ENCODE measurements at places on chromosomes 4 and X. TPM values are rescaled to one million over a fixed set of nuclear protein-coding genes. Genes with fewer than 3 reads are reported as not detected.
A peak's percentile ranks its signal among the peaks of the same experiment; 100 is the strongest.

GRCh38 chr4:128279624-128280225 lies 7.9 kb downstream of the PGRMC2 start:
- no peak for DNase-seq

MED12 gene
- 42.0 TPM for total RNA-seq

DNA sequence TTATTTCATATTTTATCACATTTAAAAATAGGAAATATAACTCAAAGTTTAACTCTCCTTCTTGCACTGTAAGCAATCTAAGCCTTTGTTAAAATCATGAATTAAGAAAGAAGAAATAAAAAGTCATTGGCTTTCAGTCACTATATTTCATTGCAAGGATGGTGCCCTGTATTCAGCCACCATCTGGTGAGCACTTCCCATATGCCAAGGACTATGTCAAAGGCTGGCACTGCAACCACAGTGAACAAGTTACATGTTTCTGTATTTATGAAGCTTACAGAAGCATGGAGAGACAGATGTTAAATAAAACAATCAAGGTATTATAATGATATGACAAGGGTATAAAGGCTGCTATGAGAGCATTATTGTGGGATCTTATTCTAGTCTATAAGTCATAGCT lies 68.6 kb downstream of the PRKG2 start:
- DNase-seq = no peak

GRCh38 chrX:55716937-55717336 lies 612 bp upstream of the RRAGB start:
- DNase-seq = no peak

- DNase-seq = no peak
Observed at GRCh38 chr4:107815158-107815557, 9.6 kb upstream of the SGMS2 start.

GRCh38 chr4:70651864-70652506 lies 14.3 kb downstream of the JCHAIN start:
- peak; percentile 30 for DNase-seq

DNA sequence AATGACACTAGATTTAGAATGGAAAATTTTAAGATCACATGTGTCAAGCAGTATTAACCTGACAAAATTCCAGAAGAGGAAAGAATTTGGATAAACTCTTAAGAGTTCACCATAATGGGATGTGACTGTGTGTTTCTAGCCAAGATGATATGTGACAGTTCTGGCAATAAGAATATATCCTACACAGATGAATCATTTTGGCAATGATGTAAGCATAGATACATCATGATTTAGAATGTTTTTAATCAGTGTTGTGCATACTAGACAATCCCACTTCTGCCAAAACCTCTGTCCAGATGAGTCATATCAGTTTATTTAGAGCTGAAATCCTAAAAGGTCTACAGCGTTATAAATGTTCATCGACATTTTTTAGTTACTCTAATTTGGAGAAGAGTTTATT lies 48.8 kb downstream of the PTCHD1 start:
- no peak for DNase-seq

GRCh38 chr4:29581457-29581856 lies 1138.7 kb upstream of the PCDH7 start:
- no peak for DNase-seq

- no peak for DNase-seq
Observed at GRCh38 chrX:154784149-154784995, 20.9 kb downstream of the MPP1 start.

ARX gene
- 0.15 TPM for total RNA-seq

- DNase-seq = no peak
Observed at GRCh38 chr4:81898862-81899504, 427.3 kb upstream of the RASGEF1B start.

MTNR1A gene
- 0.23 TPM for total RNA-seq

DNA sequence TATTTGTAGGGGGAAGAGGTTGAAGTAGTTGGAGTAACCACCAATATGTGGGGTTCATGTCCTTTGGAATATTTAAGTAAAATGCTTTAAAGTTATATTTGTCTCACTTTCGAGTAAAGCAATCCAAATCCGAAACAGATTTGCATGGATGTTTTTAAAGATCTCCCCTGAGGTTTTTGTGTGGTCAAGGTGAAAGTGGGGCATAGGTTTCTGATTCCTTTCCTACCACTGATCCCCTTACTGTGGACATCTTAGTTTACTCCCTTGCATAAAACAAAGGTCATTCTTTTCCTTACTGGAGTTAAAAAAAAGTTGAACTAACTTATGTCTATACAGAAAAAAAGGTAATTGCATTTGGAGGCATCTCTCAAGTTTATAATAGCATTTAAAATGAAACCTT lies 71.9 kb upstream of the PHOX2B start:
- DNase-seq = no peak

DNA sequence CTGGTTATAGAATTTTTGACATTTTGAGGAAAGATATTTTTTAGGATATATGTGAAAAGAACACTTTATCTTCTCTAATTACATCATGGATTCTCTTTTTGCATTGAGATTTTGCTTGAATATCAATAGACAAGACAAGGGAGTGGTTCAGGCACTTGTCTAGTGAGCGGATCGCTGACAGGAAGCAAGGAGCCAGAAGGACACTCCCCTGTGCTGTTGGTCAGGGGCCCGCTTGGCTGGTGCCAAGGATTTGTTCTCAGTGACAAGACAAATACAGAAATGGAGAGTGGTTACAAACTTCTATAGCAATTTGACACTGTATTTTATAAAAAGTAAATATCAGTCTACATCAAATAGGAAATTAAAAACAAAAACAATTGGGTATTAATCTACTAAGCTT lies 60.0 kb downstream of the SLC9B1 start:
- DNase-seq = no peak

STIM2 gene
- total RNA-seq = 23.9 TPM

DNA sequence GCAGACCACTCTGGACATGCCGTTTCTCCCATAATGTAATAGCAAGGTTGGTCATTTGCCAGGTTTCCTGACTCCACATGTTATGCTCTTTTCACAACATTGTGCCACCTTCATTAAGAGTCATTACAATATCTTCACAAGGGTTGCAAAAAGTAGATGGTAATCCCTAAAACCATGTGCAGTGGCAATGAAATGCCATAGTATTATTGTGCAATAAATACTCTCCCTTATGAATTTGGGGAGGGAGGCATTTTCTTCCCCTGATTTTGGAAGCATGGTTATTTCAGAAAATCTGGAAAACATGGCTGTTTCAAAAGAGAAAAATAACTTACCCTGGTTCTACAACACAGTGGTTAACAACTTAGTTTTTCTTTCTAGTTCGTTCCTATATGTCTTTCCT lies 75.1 kb downstream of the BLTP1 start:
- no peak for DNase-seq

DNA sequence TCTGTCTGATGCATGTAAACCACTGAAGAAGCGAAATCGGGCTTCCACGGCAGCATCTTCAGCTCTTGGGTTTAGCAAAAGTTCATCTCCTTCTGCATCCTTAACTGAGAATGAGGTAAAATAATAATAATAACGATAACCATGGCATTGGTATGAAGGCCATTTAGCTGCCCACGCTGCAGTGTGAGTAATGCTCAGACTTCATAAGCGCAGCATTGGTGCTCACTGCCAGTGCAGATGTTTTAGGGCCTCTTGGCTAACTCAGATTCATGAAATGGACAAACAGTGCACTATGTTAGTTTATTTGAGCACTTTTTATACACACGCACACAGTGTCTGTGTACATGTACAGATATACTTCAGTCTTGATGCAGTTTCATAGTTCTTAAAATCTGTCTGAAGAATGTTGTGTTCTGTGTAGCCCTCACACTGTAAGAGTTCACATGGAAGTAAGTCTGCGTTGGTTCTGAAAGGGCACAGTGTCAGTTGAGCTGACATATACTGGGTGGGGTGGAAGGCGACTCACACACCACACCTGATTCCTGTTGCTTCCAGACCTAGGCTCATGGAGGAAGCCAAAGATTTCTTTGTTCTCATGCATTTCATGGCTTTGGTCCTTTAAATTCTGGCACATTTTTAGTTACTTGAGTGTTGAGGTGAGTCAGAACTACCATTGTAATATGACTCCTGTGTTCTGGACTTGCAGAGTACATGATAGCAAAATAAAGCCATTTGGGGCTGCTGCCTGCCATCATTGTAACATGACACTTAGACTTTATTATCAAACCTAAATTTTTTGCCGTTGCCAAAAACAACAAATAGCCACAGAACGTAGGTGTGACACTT lies 68.7 kb downstream of the NSD2 start:
- no peak for DNase-seq

GRPR gene
- total RNA-seq = not detected

DNA sequence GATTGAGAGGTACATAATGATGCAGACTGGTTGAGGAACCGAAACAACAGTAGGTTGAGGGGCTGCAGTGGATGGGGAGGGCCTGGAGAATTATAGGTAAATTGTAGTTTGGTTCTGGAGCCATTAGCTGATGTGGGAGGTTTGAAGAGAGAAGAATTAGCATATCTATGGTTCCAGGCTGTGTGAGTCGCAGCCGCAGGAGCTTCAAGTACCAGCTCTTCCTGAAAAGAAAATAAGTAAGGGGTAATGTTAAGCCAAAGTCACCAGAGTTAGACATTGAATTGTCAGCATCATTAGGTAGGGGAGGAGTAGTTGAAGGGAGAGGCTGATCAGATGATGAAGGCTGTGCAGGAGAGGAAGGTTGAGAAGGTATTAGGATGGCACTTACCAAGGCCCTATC lies 29.5 kb downstream of the PF4 start:
- no peak for DNase-seq

GRCh38 chrX:100447655-100448397 lies 37.8 kb upstream of the PCDH19 start:
- peak; percentile 22 for DNase-seq

- no peak for DNase-seq
Observed at GRCh38 chrX:17005712-17006368, 59.4 kb downstream of the REPS2 start.

GRCh38 chr4:108135549-108136209 lies 33.1 kb downstream of the LEF1 start:
- no peak for DNase-seq

- no peak for DNase-seq
Observed at GRCh38 chr4:108965016-108965415, 202.2 kb upstream of the ETNPPL start.

DNA sequence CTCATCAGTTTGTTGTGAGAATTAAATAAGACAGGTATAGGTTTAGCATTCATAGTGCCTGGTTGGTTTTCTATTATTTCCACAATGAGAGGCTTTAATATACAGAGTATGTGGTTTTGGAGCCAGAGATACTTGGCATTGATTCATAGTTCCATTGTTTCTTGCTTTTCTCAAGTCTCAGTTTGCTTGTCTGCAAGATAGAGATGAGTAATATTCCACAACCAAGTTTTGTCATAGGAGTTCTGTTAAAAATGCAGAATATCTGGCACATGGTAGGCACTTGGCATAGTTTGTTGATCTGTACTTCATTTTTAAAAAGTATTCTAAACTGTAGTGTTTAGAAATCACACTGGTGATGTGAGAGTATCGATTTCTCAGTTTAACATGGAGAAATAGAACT lies 37.5 kb upstream of the EDA2R start:
- DNase-seq = no peak

- no peak for DNase-seq
Observed at GRCh38 chr4:144667500-144667899, 21.5 kb downstream of the HHIP start.

SPIN2B gene
- 8.3 TPM for total RNA-seq

MUC7 gene
- not detected for total RNA-seq

- no peak for DNase-seq
Observed at GRCh38 chr4:926538-926937, 5.6 kb downstream of the GAK start.

DNA sequence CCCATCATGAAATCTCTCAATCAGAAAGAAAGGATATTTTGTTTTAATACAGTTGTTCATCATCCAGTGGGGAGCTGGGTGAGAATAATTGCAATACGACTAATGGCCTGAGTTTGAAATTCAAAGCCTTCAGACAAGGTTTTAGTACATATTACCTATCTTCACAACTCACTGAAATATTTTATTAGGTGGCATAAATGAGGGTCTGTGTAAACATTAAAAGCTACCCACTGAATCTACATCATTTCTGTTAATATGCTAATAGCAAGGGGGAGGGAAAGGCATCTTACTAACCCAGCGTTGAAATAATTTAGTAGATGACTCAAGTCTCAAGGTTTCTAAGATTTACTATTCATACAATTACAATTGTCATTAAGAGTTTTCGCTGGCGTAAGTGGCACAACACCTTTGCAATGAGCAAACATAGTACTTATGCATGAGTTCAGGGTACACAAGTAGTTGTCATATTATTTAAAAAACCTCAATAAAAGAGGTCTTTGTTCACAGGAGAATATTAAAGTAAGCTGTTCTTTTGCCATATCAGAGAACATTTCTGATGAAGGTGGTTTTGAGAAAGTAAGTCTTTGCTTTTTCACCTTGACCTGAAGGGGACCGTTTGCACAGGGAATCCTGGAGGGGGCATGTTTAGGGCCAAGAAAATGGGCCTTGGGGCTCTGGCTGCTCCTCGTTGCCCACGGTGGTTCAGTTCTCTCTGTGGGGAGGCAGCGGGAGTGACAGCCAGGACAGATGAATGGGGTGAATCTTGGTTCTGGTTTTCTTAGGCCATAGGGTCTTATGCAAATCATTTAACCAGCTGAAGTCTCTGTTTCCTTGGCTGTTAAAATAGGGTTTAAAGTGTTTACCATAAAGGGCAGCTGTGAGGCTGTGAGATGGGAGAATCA lies 4.5 kb upstream of the RHOH start:
- no peak for DNase-seq

- no peak for DNase-seq
Observed at GRCh38 chrX:18003876-18004275, 142.8 kb upstream of the RAI2 start.

GRCh38 chr4:188680004-188680666 lies 540.9 kb downstream of the TRIML1 start:
- no peak for DNase-seq

DNA sequence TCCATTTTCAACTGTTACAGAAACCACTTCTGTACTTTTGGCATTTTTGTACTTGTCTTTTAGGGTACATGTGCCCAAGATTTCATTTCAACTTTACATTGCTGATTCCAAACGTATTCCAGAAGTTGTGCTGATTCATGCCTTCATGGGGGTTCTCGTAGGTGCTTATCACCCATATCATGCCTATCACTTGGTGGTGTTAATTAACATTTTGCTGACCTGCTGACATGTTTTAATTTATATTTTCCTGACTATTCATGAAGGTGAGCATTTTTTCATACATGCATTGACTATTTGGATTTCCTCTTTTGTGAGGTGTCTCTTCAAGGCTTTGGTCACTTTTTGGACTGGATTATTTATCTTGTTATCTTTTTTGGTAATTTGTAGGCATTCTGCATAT lies 64.1 kb downstream of the CC2D2A start:
- DNase-seq = no peak

GPM6B gene
- not detected for total RNA-seq

ACE2 gene
- total RNA-seq = not detected

- no peak for DNase-seq
Observed at GRCh38 chr4:155822572-155822971, 43.5 kb downstream of the ASIC5 start.

MAGEC3 gene
- total RNA-seq = not detected

DNA sequence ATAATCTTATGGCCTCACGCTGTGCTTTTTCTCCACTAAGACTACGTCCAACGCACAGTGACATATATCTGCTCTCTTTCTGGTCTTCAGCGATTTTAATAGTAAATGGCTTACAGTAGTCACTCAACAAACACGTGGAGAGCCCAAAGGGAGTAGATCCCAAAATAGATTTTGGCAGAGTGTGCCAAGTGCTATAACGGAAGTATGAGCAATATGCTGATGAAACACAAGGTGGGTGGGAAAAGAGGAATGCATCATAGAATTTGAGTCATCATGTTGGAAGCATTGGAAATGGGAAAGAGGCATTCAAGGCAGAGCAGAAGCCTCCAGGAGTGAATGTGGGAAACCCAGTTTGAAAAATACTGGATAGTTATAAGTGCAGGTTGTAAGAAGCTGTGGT lies 129.1 kb upstream of the LDB2 start:
- no peak for DNase-seq

CTAG1B gene
- not detected for total RNA-seq

ADGRL3 gene
- total RNA-seq = 0.23 TPM
